ENCODE measurements at places on chromosomes 7 and 10.

DNA sequence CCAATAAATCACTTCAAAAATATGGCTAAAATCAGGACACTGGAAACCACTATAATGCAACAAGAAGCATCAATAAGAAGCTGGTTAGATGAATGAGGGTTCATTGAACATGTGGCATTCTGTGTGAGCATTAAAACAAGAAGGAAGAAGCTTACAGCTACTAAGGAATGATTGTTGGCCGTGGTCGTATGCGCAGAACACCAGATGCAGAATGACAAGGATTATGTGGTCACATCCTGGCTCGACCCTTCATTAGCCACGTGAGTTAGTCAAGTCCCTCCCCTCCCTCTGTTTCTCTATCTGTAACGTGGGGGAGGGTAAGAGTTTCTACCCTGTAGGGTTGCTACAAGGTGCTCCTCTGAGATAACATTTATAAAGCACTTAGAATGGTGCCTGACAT lies 174.3 kb downstream of the ADAM12 start:
- no peak for DNase-seq

- no peak for DNase-seq
These were observed 18.0 kb downstream of the RHEB start for GRCh38 chr7:151501676-151502075.

- no peak for DNase-seq
These were observed 40.6 kb upstream of the SEPTIN7 start for GRCh38 chr7:35760143-35760745.

- DNase-seq = no peak
These were observed 37.7 kb upstream of the ITGB1 start for GRCh38 chr10:32995751-32996150.

DNA sequence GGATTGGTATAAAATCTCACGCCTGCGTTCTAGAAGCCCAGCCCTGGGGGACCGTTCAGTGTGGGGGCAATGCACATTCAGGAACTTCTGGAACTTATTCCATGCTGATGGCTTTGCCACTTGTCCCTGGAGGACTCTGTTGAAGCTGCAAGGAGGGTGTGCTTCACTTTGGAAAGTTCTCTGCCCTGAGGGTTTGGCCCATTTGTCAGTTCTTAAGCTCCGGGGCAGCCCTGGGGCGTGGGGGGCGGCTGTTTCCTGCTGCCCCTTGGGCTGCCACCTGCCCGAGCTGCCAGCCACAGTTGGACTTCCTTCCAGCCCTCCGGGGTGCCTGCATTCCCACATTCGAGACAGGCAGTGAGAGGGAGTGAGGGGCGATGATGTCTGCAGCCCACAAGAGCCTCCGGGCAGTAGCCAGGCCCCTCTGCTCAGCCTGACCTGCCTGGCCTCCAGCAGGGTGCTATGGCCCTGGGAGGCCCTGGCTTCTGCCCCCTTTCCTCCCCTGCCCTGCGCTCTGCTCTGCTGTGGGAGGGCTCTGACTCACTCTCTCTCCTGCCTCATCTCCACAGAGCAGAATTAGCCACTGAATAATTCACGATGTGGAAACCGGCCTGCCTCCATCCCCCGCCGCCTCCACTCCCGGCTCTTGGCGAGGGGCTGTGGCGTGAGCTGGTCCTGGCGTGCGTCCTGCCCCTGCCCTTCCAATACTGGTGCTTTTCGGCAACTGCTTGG lies 1.9 kb downstream of the TTYH3 start:
- DNase-seq = no peak

DNA sequence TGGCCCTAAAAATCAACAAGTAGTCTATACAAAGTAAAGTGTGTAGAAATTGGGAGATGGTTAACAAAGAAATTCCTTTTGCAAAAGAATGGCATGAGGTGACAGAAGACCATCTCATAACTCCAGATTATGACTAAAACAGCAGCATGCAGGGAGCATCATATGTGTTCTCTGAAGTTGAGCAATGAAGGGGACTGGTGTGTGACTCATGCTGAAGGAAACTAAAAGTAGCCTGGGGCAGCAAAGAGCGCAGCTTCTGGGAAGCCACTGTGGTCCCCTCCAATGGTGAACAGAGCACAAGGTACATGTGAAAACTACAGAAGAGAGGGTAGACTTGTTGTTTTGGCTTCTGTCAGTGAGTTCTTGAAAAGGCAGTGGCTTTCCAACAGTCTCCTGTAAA lies 133.4 kb downstream of the MACC1 start:
- no peak for DNase-seq

- no peak for DNase-seq
These were observed 69.4 kb downstream of the ARMH3 start for GRCh38 chr10:101986624-101986971.

GRCh38 chr10:15860692-15861201 lies 440 bp upstream of the MINDY3 start:
- DNase-seq = no peak

- no peak for DNase-seq
These were observed 31.7 kb downstream of the GRIFIN start for GRCh38 chr7:2444476-2444875.

GRCh38 chr7:155412416-155413253 lies 45.3 kb upstream of the EN2 start:
- DNase-seq = peak; percentile 83

GRCh38 chr10:44261296-44261695 lies 123.6 kb downstream of the CXCL12 start:
- DNase-seq = no peak

DNA sequence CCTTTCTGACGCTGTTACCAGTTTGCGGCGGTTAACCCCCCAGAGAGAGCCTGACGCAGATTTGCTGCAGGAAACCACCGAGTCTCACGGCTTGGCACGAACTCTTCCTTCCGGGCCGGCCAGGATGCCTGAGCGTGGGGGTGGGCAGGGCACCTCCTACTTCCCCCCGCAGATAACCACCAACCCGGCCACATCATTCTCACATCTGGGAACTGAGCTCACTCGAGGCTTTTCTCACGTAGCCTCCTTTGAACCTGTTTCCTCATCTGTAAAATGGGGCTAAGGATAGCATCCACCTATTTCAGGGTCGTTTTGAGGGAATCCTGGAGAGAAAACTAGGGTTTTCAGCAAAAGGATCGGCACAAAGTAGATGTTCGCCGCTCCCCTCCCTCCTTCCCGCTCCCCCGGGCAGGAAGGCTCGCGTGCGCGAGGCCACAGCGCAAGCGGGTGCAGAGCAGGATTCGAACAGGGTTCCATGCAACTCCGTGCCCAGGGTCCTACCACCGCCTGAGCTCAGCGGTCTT lies 23.6 kb downstream of the DDIT4 start:
- no peak for DNase-seq

GRCh38 chr10:69352569-69353264 lies 64.0 kb downstream of the TACR2 start:
- DNase-seq = no peak

GRCh38 chr7:272631-273030 lies 17.3 kb upstream of the FOXL3 start:
- no peak for DNase-seq

GRCh38 chr10:31030800-31031199 lies 865 bp downstream of the ZNF438 start:
- no peak for DNase-seq

- DNase-seq = peak; percentile 65
These were observed 142.5 kb upstream of the TNS3 start for GRCh38 chr7:47724335-47724982.

GRCh38 chr10:29730458-29730857 lies 95.7 kb upstream of the SVIL start:
- DNase-seq = no peak

GRCh38 chr7:82705517-82706260 lies 262.1 kb upstream of the CACNA2D1 start:
- DNase-seq = no peak

GRCh38 chr10:116263870-116264655 lies 8.9 kb downstream of the GFRA1 start:
- no peak for DNase-seq

DNA sequence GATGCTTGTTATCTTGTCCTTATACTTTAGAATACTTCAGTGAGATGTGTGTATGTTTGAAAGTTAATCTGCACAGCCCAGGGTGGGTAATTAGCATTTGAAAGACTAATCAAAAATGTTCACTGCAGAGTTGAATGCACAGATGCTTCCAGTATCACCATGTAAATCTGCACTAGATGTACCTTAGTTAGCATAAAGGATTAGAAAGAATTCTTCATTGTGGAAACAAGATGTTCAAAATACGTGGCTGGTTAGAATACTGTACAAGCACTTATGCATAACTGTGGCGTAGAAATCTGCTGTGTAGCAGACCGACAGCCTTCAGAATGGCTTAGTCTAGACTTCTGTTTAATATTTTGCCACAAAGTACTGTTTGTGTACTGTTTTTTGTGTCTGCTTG lies 2.2 kb upstream of the TMEM168 start:
- no peak for DNase-seq

- DNase-seq = peak; percentile 11
These were observed 671 bp upstream of the PAPSS2 start for GRCh38 chr10:87658858-87659555.

DNA sequence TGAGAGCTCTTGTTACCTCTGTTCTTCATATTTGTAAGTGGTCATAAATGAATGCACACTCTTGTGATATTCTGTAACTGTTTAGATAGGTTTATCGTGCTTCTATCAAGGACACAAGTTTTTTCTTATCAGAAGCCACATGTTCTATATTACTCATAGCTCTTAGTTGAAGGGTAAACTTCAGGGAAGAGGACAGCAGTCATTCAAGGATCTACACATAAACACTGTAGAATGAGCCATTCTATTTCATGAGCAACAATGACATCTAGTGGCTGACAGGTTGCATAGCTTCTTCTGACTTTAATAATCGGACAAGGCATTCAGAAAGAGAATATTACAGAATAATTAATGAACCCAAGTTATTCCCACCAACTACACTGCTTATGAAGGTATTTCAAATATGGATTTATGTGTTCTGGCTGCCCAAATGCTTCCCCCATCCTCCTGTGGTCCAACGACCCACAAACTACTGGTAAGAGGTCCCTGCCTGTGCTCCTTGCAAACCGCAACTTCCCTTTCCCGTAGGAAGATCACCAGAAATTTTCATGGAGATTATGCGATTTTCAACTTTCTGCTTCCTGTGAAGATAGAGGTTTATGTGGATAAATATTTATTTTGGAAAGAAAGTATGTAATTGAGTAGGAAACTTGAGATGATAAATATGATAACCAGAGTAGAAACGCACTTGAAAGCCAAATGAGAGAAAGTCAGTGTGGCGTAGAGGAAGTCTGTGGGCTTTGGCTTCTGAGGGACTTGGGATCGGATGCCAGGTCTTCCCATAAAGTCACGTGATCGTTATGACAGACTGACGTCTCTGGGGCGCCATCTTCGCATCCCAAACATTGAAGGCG lies 16.8 kb upstream of the ABCB5 start:
- peak; percentile 52 for DNase-seq
